Stromal cell of bone marrow (primary cell): ENCODE measurements at places on chromosomes 12 and 14.
A peak's percentile ranks its signal among the peaks of the same experiment; 100 is the strongest.

DNA sequence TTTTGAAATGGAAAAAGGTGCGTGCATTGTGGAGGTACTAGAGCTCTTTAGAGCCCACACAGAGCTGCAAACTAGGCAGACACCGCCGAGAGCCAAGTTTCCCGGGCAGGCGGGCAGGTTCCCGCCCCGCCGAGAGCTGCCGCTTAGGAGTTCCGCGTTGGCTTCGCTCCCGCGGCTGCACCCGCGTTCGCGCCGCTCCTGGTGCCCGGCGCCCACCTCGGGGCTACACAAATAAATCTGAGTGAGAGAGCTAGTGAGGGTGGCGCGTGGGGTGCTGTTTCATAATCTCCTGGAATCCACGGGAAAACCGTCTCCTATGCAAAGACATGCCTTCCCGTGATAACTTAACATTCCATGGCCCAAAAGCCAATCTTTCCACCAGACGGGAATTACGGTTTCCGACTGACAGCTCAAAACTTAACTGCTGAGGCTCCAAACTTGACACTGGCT lies 645 bp downstream of the KITLG start:
- no peak for DNase-seq

DNA sequence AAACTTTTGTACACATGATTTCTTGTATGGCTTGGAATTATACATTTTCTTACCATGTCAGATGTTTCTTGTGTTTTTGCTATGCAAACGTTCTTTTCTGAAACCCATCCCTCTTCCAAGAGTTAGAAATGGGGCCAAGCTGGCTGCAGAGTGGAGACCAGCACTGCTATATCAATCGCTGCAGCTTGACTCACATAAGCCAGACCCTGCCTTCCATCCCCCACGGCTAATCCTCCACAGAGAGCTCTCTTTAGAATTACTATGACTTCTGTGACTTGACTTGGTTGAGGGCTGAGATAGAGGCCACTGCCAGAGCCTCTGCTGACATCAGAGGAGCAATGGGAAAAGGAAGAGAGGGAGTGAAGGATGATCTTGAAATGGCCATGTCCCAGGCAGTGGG lies 147.9 kb downstream of the DACT1 start:
- no peak for DNase-seq

- DNase-seq = no peak
Measured at GRCh38 chr14:96629558-96630222, 127.5 kb downstream of the PAPOLA start.

DNA sequence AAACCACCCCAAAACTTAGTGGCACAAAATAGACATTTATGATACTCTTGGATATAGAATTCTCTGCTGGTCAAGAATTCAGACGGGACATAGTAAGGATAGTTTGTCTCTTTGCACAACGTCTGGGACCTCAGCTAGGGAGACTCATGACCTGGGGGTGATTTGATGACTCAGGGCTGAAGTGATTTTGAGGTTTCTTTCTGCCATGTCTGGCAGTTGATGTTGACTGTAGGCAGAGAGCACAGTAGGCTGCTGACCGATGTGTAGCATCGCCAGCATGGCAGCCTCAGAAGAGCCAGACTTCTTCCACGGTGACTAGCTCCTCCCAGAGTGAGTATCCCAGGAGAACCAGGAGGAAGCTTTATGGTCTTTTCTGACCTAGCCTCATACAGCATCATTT lies 88.9 kb upstream of the FRMD6 start:
- DNase-seq = no peak

- no peak for DNase-seq
Measured at GRCh38 chr14:37037636-37038387, 134.6 kb downstream of the SLC25A21 start.

GRCh38 chr12:24966951-24967564 lies 18.2 kb upstream of the BCAT1 start:
- DNase-seq = no peak

- DNase-seq = no peak
Measured at GRCh38 chr14:52650774-52651173, 44.6 kb downstream of the ERO1A start.

DNA sequence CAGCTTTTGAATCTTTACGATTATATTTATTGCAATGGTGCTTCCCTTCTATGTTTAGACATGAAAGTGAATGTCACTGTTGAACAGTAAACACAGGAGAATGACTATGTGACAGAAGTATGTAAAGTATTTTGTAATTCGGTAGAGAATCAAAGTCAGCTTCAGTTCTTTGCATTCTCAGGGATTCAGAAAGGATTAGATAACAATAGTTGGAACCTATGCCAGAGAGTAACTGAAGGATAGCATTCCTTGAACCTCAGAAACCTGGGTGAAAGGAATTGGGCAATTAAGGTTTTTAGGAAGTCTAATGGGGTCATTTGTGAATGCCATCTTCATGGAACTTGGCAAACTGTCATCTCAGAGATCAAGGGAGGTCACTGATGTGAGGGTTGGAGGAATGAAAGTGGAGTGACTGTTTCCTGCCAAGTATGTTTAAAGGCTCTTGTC lies 305.3 kb upstream of the DDHD1 start:
- DNase-seq = no peak

DNA sequence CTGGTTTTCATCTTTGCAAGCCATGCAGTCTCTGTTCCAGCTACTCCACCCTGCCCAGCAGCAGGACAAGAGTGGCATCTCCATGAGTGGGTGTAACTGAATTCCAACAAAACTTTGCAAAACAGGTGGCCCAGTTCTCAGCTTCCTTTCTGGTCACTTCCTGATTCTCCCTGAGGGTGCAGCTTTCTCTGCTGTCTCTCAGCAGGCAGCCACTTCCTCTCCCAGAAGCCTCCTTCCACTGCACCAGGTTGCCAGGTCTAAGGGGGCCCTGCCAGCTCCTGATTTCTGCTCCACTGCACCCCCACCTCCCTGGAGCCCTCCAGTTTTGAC lies 341.0 kb upstream of the FKBP4 start:
- DNase-seq = no peak

DNA sequence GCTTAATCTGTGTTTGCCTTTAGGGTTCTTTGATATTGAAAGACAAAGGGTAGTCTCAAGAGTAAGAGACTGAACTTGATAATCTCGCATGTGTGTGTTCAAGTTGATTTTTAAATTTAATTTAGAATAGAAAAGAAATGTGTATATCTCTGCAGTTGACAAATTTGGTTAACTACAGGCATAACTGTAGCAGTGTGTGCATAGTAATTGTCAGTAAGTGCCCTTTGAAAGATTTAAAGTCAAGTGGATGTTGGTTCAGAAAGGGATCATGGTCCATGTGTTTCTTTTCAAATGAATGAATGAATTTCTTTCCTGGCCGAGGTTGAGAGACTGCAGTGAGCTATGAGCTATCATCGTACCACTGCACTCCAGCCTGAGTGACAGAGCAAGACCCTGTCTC lies 49.9 kb upstream of the DYRK2 start:
- no peak for DNase-seq

- no peak for DNase-seq
Measured at GRCh38 chr14:89900802-89901201, 53.7 kb downstream of the EFCAB11 start.

GRCh38 chr12:27711967-27712366 lies 1.3 kb downstream of the MRPS35 start:
- DNase-seq = no peak

DNA sequence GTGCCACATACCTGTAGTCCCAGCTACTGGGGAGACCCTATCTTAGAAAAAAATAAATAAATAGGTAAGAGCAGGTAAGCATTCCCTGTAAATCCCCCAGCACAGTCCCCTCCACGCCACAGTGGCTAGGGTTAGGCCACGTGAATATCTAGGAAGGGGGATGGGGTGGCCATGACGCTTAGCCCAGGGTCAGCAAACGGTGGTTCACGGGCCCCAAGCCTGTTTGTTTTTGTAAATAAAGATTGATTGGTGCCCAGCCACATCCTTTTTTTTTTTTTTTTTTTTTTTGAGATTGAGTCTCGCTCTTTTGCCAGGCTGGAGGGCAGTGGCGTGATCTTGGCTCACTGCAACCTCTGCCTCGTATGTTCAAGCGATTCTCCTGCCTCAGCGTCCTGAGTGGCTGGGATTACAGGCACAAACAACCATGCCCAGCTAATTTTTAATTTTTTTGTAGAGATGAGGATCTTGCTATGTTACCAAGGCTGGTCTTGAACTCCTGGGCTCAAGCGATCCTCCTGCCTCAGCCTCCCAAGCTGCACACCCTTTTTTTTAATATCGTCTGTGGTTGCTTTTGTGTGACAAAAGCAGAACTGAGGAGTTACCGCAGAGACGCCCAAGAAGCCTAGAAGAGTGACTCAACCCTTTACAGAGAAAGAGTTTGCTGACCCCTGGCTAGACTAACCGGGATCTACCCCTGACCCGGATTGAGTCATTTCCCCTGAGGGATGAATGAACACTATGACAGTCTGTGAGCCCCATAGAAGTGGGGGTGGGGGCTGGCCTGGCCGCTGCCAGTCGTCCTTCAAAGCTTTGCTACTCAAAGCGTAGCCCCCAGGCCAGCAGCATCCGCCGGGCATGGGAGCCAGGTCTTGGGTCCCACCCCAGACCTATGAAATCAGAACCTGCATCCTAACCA lies 113.7 kb upstream of the NCOR2 start:
- peak; percentile 85 for DNase-seq

DNA sequence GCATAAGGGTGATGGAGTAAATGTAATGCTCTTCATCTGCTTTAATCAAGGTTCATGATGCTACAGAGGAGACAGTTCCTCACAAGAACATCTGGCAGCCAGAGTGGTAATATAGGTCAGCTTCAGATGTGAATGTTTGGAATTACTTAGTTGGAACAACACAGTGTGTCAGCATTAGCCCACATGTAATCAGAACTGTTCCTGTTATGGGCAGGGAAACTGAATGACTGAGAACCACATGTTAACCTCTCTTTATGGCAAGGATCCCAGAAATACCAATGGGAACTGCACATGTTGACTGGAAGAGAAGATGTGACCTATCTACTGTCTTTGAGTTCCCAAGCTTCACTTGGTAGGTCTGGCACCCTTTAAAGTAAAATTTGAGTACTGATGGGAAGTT lies 390.1 kb upstream of the PDE3A start:
- DNase-seq = peak; percentile 96

DNA sequence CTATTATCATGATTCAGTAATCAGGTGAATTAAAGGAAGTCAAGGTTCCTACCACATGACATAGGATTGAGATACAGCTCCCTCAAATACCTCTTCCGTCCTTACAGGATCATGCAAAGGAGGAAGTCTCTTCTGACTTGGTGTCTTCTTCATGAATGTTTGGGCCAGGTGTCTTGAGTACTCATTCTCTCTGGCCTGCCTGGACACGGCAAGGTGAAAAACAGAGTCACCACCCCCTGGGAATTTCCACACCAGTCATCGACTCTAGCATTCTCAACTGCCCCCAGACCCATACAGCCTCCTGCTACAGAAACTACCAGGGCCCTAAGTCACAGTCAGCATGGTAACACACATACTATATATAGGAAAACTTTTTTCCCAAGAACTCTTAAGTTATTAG lies 44.9 kb upstream of the LTBP2 start:
- DNase-seq = no peak

DNA sequence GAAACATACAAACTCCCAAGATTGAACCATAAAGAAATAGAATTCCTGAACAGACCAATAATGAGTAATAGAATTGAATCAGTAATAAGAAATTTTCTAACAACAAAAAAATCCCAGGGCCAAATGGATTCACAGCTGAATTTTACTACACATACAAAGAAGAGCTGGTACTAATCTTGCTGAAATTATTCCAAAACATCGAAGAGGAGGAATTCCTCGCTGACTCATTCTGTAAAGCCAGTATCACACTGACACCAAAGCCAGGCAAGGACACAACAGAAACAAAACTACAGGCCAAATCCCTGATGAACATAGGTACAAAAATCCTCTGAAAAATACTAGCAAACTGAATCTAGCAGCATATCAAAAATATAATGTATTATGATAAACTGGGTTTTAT lies 367.8 kb upstream of the CLEC14A start:
- DNase-seq = no peak

- DNase-seq = no peak
Measured at GRCh38 chr12:119614705-119615104, 21.1 kb downstream of the TMEM233 start.

- DNase-seq = no peak
Measured at GRCh38 chr12:104549815-104550480, 93.2 kb downstream of the CHST11 start.

- DNase-seq = no peak
Measured at GRCh38 chr14:44863271-44863670, 98.5 kb downstream of the KLHL28 start.
